ENCODE measurements at places on chromosomes 5 and 9.

GRCh38 chr5:98770209-98770910, 3.1 kb upstream of the RGMB start:
- peak; percentile 73 for DNase-seq

GRCh38 chr5:149328177-149328576, 17.1 kb upstream of the GRPEL2 start:
- no peak for DNase-seq

- DNase-seq: no peak
Measured at GRCh38 chr5:2023196-2023595, 140.5 kb upstream of the IRX4 start.

GRCh38 chr5:139459451-139459934, 3.0 kb downstream of the ECSCR start:
- no peak for DNase-seq

- DNase-seq: no peak
Measured at GRCh38 chr9:34408173-34408572, 31.5 kb upstream of the MYORG start.

- DNase-seq: no peak
Measured at GRCh38 chr5:176890455-176891330, 8.5 kb downstream of the HK3 start.

DNA sequence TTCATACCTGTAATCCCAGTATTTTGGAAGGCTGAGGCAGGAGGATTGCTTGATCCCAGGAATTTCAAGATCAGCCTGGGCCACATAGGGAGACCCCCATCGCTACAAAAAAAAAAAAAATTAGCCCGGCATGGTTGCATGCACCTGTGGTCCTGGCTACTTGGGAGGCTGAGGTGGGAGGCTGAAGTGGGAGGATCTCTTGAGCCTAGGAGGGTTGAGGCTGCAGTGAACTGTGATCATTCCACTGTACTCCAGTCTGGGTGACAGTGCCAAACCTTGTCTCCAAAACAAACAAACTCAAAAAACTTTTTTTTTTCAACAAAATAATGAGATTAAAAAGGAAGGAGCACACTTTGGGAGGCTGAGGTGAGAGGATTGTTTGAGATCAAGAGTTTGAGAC, 14.2 kb downstream of the KIAA1958 start:
- no peak for DNase-seq

- DNase-seq: peak; percentile 97
Measured at GRCh38 chr9:108296056-108296455, 559.7 kb downstream of the ACTL7B start.

DNA sequence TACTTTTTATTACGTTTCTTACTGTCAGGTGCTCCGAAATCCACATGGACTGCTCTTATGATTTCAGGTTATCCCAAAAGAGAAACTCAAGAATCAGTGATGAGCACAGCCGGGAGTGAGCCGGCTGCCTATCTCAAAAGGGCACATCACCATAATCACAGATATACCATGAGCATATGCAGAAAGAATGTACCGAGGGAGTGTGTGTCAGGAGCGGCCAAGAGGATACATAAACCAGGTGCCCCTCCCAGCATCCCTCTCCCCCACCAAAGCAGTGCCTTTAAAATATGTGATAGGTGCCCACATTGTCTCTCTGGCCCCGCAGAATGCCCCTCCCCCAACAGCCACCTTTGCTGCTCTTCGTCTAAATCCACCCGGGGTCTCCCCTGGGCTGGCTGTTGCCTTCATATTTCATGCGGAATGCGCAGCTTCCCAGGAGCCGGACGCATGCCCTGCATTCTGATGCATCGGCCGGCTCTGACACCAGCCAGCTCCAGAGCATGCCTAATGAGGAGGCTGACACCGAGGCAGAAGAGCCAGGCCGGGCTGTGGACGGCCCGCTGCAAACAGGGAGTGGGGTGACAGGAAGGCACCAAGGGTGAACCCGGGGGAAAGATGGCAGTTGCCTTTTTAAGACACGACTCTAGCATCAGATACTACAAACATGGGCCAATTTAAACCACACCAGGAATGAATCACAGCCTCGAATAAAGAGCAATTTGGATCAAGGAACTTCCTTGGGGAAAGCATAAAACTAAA, 652.3 kb downstream of the BNC2 start:
- DNase-seq: peak; percentile 44

DNA sequence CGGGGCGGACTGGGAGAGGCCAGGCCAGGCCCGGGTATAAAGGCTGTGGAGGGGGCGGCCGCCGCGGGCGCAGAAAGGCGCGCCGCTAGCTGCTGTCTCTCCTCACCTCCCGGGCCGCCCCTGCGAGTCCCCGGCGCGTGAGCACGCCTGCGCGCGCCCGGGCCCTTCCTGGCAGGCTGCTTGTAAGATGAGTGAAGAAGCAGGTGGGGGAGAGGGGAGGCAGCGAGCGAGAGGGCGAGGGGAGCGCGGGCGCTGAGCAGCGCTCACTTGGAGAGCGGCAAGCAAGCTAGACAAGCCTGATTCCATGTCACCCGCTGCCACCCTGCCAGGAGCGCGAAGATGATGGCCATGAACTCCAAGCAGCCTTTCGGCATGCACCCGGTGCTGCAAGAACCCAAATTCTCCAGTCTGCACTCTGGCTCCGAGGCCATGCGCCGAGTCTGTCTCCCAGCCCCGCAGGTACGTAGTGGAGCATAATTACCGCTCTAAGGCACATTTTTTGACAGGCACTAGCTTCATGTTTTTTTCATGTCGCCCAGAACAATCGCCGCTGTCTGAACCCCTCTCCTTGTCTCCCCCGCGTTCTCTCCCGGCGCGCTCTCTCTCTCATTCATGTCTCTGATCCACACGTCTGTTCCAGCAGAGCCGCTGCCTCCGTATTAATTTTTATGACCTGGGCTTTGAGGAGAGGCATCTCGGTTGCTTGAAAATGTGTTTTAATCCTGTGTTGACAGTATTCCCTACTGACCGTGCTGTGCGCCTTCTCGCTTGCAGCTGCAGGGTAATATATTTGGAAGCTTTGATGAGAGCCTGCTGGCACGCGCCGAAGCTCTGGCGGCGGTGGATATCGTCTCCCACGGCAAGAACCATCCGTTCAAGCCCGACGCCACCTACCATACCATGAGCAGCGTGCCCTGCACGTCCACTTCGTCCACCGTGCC, at the start of gene POU4F3:
TSS of gene POU4F3 (plus strand) at position 66 of the 941 bp plus-strand sequence. CDS start at position 340, 274 bp downstream.
- no peak for DNase-seq

- DNase-seq: peak; percentile 86
Measured at GRCh38 chr5:157371655-157372471, 88.2 kb upstream of the NIPAL4 start.

DNA sequence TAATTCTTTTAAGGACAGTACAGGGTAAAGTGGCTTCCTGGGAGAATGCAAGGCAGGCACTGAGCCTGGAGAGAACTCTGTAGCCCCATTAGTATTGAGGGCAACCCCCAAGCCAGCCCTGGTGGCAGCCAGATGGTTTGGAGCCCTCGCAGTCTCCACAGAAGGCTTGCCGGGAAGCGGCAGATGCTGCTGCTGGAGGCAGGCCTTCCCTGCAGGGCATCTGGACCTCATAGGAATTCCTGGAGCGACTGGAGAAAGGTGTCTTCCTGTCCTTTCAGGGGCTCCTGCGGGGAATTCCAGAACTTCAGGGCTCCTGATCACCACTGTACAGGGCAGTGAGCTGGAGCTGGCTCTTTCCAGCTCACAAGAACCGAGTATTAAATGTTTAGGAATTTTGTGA, 167.5 kb downstream of the INSYN2B start:
- no peak for DNase-seq

GRCh38 chr5:38500573-38501260, 55.7 kb downstream of the LIFR start:
- DNase-seq: peak; percentile 73

- no peak for DNase-seq
Measured at GRCh38 chr5:115541611-115542010, 3.0 kb downstream of the FEM1C start.

DNA sequence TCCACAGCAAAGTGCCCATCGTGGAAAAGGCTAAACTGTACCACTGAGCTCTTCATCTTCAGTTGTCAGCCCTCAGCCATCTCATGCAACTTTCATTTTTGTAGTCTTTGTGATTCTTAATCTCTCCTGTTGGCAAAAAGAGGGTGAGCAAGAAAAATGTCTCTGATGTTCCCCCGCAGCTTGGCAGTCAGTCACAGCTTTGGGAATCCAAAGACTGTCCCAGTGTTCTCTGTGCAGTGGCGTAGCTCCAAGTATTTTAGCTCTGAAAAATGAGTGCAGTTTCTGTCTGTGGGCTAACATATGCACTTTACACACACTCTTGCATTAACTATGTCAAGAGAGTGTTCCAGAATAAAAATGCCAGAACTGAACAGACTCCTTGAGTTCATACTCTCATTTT, 372.2 kb downstream of the TMEM232 start:
- DNase-seq: no peak

GRCh38 chr9:36748322-36748899, 175.7 kb downstream of the MELK start:
- DNase-seq: peak; percentile 65

DNA sequence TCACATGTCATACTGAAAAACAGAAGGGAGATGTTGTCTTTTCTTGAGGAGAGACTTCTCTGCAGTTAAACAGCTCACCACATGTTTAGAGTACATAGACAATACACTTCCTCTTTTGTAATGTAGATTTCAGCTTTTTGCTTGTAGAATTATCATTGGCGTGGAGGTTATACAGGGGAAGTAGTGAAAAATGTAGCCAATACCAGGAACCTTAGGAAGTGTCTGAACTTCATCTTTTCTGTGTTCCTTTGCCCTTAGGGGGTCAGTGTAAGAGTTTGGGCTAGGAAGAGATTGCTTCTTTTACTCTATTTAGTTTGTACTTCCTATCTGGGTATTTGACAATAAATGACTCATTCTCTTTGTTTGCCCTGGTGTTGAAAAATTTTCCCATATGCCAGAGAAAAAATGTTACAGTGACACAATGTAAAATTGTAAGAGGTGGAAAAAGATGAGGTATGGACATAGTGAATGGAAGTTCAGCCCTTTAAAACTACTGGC, 21.0 kb upstream of the CDKN2B start:
- DNase-seq: peak; percentile 77

DNA sequence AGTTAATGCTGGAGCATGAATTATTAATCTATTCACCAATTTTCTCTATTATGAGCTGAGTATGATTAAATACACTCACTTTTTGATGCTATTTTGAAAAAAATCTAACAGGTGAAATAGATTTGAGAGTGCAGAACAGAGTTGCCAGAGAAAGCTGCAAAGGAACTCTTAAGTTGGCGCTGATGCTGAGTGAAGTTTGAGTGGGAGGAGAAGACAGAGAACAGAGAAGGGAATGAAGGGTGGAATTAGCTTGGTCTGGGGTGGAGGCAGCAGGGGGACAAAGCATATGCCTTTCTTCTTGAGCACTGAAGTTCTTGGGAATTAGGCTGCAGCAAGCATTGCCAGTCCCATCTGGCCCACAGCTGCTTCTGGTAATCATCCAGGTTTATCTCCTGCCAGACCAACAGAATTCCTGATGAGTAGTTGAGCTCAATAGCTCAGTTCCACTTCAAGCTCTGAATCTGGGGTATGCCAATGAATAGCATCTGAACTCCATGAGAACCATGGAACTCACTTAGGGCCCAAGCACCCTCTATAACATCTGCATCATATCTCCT, 290.1 kb downstream of the HINT1 start:
- no peak for DNase-seq

DNA sequence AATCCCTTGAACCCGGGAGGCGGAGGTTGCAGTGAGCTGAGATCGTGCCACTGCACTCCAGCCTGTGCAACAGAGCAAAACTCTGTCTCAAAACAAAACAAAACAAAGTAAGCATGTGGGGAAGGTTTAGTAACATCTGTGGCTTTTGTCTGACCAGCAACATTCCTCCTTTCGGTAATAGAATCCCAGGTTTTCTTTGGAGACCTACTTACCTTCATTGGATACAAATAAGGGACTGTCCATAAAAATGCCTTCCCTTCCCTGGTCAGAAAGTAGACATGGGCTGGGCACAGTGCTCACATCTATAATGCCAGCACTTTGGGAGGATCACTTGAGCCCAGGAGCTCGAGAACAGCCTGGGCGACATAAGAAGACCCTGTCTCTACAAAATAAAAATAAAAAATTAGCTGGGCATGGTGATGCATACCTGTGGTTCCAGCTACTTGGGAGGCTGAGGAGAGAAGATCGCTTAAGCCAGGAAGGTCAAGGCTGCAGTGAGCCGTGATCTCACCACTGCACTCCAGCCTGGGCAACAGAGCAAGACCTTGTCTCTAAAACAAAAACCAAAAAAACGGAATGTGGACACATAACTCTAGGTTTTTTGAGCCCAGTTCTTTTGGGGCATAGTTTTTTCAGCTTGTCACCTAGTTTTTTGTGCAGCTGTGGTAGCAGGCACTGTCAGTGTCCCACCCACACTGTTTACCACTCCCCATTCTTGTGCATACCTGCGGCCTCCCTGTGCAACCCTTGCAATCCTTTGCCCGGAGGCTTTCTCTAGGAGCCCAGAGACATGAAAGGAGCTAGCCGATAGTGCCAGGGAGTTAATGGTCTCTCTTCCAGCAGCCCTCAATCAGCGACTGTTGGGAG, 9.0 kb upstream of the SPINK4 start:
- DNase-seq: no peak

GRCh38 chr9:70553707-70554673, 139.5 kb upstream of the KLF9 start:
- DNase-seq: peak; percentile 81

- DNase-seq: no peak
Measured at GRCh38 chr5:75612901-75613300, 1.6 kb downstream of the ANKDD1B start.

- DNase-seq: no peak
Measured at GRCh38 chr5:35232124-35232523, 1.8 kb upstream of the PRLR start.
